ENCODE measurements at places on chromosomes 11 and 22. TPM values are rescaled to one million over a fixed set of nuclear protein-coding genes. Genes with fewer than 3 reads are reported as not detected.

Gene C11orf87
- total RNA-seq = not detected

Gene SCN2B
- total RNA-seq = 0.07 TPM

DNA sequence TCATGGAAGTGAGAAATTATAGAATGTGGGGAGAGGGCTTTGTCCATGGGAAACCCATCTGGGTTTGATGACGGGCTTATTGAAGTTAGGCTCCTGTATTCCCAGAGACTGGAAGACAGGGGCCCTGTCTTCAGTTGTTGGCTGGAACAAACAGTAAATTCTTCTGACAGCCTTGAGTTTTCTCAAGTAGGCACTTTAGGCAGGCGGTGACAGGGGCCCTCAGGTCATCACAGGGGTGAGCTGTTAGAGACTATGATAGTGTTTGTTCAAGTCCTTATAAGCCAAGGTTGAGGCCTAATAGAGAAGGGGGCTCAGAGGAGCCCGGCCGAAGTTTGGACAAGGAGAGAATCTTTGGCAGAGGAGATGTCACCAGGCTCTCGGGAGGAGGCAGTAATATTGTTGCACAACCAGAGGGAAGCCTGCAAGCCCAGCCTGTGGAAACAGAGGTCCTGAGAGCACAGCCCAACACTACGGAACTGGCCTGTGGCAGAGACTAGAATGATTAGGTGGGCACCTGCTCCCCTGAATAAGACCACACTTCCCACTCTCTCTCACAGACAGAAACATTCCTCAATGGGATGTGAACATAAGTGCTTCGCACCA lies 20.2 kb upstream of the IL17RA start:
- no peak for DNase-seq

- no peak for DNase-seq
These were observed 370.1 kb upstream of the ARHGAP42 start for GRCh38 chr11:100316952-100317351.

All from H7 (cell line).